ENCODE measurements at places on chromosomes 6 and 20.

DNA sequence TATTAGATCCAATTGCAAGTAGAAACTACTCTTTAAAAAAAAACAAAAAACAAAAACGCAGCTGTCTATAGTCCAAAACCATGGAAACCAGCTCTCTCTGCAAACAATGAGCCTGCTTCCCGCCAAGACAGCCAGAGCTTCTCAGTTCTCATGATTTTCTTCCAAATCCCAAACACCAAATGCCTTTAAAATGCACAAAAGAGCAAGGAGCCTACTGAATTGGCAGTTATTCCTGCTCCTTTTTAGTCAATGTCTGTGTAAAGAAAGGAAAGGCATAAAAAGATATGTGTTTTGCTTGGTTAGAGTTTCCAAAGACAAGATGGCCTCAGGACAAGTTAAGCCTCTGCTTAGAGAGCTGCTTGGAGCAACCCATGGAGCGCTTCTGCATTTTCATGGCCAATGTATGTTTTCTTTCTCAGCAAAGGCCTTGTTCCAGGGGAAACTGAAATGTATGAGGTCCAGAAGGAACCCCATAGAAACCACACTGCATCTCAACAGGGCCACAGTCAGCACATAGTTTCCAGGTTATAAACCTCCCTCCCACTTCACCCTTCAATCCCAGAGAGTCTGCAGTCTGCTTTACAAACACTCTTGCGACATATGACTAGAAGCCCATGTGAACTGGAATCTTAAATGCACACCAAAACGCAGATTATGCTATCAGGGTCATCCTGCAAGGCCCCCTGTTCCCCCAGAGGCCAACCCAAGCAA, 209.3 kb upstream of the TAB2 start:
- peak overlapping the region; percentile 11 for H3K27ac ChIP-seq
- DNase-seq = no peak
- H3K4me1 ChIP-seq = peaks cover 4% of the 10 kb centered on the region
- H3K36me3 ChIP-seq = no peaks in the 10 kb centered on the region
- H3K4me3 ChIP-seq = no peak overlapping the region

DNA sequence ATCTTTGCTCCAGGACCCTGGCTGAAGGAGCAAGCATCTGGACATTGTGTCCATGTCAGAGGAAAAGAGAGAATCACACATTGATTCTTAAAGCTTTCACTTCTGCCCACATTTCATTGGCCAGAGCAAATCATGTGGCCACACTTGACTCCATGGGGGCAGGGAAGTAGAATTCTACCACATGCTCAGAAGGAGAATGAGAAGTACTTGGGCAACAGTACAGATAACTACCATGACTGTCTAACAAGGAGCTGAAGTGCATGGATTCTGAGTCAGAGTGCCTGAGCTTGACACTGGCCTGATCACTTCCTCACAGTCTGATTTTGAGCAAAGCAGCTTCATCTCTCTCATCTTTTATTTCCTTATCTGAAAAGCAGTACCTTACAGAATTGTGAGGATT, 38.6 kb downstream of the GHRH start:
- no peak overlapping the region for H3K27ac ChIP-seq
- DNase-seq = no peak
- no peaks in the 10 kb centered on the region for H3K36me3 ChIP-seq
- no peaks in the 10 kb centered on the region for H3K4me1 ChIP-seq
- H3K27me3 ChIP-seq = no peaks in the 10 kb centered on the region
- H3K4me3 ChIP-seq = no peak overlapping the region

GRCh38 chr20:52683761-52684160, 288.4 kb upstream of the TSHZ2 start:
- no peak for DNase-seq
- H3K27me3 ChIP-seq = no peaks in the 10 kb centered on the region
- H3K4me3 ChIP-seq = no peak overlapping the region
- no peak overlapping the region for H3K27ac ChIP-seq

GRCh38 chr6:122472022-122472340, 374 bp upstream of the SERINC1 start:
- no peaks in the 10 kb centered on the region for H3K36me3 ChIP-seq
- no peak for DNase-seq
- H3K27me3 ChIP-seq = no peaks in the 10 kb centered on the region
- H3K27ac ChIP-seq = peak overlapping the region; percentile 83
- peak overlapping the region; percentile 93 for H3K4me3 ChIP-seq
- peaks cover 9% of the 10 kb centered on the region for H3K4me1 ChIP-seq

DNA sequence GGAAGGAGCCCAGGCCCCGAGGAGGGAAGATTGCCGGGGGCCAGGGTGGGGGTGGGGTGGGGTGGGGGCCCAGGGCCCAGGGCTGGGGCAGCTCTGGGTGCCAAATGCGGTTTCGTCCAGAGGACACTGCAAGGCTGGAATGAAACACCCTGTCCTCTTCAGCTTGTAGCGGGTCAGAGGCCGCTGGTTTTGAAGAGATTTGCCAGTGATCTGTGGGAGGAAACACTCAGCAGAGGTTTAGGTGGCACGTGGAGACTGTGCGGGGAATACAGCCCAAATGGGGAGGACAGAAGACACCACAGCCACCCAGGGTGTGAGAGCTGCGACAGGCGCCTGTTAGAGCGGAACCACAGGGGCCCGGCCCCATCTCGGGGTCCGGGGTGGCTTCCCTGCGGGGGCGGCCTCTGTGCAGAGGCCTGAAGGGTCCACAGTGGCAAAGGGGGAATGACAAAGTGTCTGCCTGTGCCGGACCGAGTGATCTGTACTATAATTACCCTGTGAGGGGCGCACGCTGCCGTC, 29.2 kb downstream of the FRMD1 start:
- no peak overlapping the region for H3K4me3 ChIP-seq
- peaks cover 7% of the 10 kb centered on the region for H3K4me1 ChIP-seq
- H3K27ac ChIP-seq = no peak overlapping the region
- H3K27me3 ChIP-seq = no peaks in the 10 kb centered on the region
- no peak for DNase-seq
- no peaks in the 10 kb centered on the region for H3K36me3 ChIP-seq

DNA sequence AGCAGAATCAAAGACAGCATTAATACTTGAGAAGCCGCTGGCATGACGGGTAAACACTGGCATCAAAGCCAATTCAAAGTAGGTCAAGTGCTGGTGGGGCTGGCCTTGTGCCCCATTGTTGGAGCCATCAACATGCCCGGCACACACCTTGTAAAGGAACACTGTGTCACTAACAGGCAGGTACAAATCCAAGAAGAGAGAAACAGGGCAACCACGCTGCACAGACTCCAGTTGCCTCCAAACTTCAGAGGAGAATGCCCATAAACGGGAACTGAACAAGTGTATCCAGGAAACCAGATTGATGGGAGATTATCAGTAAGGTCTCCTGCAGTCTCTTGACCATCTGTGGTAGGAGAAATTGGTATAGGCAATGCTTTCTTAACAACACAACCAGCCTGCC, 127.0 kb upstream of the STXBP5 start:
- no peaks in the 10 kb centered on the region for H3K27me3 ChIP-seq
- H3K36me3 ChIP-seq = no peaks in the 10 kb centered on the region
- H3K4me1 ChIP-seq = no peaks in the 10 kb centered on the region
- no peak for DNase-seq

DNA sequence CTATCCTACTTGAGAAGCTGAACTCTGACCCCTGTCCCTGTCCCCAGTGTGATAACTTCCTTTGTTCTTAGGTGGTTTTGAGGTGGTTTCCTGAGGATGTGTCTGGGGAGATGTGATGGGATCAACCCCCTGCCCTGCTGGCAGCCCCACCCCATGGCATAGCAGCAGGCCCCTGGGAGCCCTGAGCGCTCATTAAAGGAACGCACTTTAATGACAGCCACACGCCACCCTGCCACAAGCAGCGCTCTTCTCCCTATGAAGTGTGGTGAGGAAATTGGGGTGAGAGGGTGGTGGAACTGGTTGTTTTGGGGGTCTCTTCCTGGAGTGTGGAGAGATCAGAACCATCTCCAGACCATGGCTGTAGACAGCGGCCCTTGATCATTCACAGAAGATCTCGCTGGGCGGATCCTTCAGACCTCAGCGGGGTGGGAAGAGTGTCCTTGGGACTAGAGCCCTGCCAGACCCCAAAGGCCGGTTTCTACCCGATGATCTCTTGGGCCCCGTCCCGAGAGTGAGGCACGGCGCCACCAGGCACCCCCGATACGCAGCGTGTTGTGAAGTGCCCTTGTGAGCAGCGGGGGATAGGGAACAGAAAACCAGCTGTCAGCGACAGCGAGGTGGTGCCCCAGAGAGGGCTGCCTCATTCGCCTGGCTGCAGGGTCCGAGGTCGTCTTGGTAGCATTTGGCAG, 45.4 kb downstream of the SYNJ2 start:
- H3K27me3 ChIP-seq = no peaks in the 10 kb centered on the region
- peak; percentile 37 for DNase-seq
- H3K4me3 ChIP-seq = no peak overlapping the region
- no peaks in the 10 kb centered on the region for H3K36me3 ChIP-seq
- peaks cover 11% of the 10 kb centered on the region for H3K4me1 ChIP-seq

DNA sequence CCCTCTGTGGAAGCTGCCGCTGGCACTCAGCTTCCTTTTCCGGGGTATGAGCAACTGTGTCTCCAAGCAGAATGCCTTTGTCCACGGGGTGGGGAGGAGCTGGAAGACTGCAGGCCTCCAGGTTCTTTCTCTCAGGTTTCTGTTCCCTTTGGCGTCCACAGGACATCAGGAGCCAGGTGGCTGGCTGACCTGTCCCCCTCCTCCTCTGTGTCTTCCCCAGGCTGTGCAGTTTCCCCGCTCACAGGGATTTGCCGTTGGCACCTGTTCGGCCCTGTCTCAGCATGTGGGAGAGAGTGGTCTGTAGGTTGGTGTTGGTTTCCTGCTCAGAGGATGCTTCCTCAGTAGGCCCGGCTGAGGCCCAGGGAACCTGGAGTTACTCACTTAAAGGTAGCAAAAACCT, 43.5 kb downstream of the CDS2 start:
- DNase-seq = no peak
- no peaks in the 10 kb centered on the region for H3K27me3 ChIP-seq
- H3K27ac ChIP-seq = no peak overlapping the region

GRCh38 chr20:61960836-61961235, 104.8 kb downstream of the TAF4 start:
- no peaks in the 10 kb centered on the region for H3K27me3 ChIP-seq
- no peak overlapping the region for H3K27ac ChIP-seq
- H3K4me3 ChIP-seq = no peak overlapping the region
- no peak for DNase-seq
- H3K36me3 ChIP-seq = no peaks in the 10 kb centered on the region

- DNase-seq = peak; percentile 31
- no peak overlapping the region for H3K4me3 ChIP-seq
- H3K4me1 ChIP-seq = no peaks in the 10 kb centered on the region
- H3K36me3 ChIP-seq = no peaks in the 10 kb centered on the region
- no peak overlapping the region for H3K27ac ChIP-seq
- no peaks in the 10 kb centered on the region for H3K27me3 ChIP-seq
Measured at GRCh38 chr20:58233881-58234528, 5.6 kb upstream of the ANKRD60 start.

DNA sequence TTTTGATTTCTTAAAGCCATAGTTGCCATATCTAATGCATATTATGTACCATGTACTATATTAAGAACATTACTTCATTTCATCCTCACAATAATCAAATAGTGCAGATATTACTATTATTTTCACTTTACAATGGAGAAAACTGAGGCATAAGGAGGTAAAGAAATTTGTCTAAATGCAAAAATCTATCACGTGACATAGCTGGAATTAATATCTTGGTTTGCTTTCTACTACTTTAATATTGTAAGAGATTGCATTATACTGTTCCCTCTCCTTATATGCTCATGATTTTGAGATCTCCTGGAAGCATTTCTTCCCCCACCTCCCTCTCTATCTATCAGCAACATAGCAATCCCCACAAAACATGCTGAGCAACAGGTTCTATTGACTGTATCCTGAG, 330.8 kb upstream of the SPTLC3 start:
- H3K27me3 ChIP-seq = no peaks in the 10 kb centered on the region
- no peak for DNase-seq
- no peaks in the 10 kb centered on the region for H3K36me3 ChIP-seq
- H3K27ac ChIP-seq = no peak overlapping the region
- H3K4me3 ChIP-seq = no peak overlapping the region
- no peaks in the 10 kb centered on the region for H3K4me1 ChIP-seq

DNA sequence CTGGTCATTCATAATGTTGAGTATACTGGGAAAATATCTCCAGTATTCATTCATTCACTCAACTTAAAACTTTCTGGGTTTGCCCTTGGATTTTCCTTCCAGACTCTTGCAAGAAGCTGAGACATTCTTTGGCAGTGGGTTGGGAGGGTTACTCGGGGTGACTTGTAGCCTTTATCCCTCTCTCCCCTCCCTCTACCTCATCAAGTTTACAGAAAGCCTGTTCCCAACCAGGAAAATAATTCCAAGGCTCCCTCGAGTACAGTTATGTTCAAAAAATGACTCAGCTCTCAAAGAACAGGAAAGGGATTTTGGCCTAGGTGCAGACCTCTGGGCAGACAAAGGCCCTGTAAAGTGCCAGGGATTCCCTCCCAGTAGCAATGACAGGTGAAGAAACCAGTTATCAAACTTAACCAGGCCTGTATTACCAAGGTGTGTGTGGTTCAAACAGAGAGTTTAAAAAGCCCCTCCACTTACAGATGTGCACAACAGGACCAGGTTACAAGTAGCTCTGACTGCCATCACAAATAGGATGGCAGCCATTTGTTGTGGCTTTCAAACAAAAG, 22.2 kb downstream of the FKBP1A start:
- no peaks in the 10 kb centered on the region for H3K27me3 ChIP-seq
- H3K36me3 ChIP-seq = no peaks in the 10 kb centered on the region
- H3K27ac ChIP-seq = no peak overlapping the region
- no peak for DNase-seq
- peaks cover 4% of the 10 kb centered on the region for H3K4me1 ChIP-seq

DNA sequence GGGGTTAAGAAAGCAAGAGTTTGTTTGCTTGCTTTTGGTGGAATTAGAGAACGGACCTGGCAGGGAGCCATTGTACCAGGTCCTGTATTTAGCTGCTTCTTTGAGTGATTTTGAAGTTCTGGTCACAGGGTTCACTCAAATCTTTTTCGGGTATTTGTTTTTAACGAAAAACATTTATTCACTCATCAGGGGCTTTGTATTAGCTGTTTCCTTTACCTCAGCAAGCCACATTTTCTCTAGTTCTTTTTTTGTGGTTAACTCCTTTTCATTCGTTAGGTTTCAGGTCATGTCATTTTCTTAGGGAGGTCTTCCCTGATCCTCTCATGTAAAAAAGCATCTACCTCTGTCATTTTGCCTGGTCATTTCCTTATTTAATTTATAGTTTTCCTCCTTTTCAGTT, 1502.2 kb downstream of the GRIK2 start:
- no peak overlapping the region for H3K27ac ChIP-seq
- no peak overlapping the region for H3K4me3 ChIP-seq
- no peak for DNase-seq
- H3K4me1 ChIP-seq = no peaks in the 10 kb centered on the region

DNA sequence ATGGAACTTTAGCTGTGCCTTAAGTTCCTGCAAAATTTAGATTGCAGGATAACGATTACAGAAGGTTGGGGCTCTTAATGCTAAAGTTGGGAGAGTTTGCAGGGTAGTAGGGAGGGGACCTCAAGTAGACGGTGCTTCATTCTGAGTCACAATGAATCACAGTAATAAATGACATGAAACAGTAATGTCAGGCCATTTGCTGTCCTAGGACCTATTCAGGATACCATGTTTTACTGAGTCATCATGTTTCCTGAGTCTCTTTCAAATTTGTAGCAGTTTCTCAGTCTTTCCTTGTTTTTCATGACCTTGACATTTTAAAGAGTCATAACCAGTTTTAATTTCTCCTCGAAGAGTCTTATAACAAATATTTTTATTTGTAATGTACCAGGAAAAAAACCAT, 406.9 kb upstream of the MAP3K7 start:
- no peaks in the 10 kb centered on the region for H3K36me3 ChIP-seq
- DNase-seq = no peak
- no peak overlapping the region for H3K4me3 ChIP-seq

GRCh38 chr6:140311146-140311545, 936.7 kb upstream of the CITED2 start:
- H3K4me3 ChIP-seq = no peak overlapping the region
- no peak overlapping the region for H3K27ac ChIP-seq
- H3K27me3 ChIP-seq = no peaks in the 10 kb centered on the region
- H3K36me3 ChIP-seq = no peaks in the 10 kb centered on the region
- H3K4me1 ChIP-seq = no peaks in the 10 kb centered on the region

Measured in ovary (tissue), 10 donors.